ENCODE measurements at places on chromosomes 11 and 22.

DNA sequence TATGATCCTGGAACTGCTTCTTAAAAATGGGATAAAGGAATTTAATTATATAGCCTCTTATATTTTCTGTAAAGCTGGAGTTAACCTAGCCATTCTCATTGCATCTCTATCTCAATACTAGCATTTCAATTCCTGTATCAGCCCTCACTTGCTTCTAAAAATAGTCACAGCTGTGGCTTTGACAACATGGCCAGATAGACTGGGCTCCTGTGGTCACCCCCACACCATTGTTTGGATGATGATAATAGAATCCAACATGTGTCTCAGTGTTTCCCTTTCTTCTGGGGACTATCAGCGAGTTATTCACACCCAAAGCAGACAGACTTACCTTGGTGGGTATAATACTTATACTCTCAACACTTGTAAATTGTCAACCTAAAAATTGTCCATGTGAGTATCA lies 6.9 kb downstream of the VWA5A start:
- no peak for DNase-seq

DNA sequence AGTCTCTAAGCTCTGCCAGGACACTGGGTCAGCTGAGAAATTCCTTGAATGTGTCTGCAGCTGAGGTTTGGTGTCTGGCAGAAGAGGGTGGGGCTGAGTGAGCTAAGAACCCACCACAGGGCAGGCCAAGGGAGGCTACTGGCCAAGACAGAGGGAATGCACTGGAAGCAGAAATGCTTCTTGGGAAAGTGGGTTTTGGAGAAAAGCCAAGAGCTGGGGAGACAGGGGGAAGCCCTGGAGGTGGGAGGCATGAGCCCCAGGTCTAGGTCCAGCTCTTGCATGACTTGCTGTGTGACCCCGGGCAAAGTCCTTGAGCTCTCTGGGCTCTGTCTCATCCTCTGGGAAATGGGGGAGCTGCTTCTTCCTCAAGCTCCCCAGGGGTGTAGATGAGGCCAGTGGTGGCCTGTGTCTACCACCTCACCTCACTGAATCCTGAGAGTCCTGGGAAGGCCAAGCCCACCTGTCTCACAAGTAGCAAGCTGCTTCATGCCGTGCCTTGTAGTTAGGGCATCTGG lies 2.3 kb downstream of the MMP11 start:
- no peak for DNase-seq

GRCh38 chr11:114040706-114041211 lies 18.8 kb upstream of the ZBTB16 start:
- no peak for DNase-seq

DNA sequence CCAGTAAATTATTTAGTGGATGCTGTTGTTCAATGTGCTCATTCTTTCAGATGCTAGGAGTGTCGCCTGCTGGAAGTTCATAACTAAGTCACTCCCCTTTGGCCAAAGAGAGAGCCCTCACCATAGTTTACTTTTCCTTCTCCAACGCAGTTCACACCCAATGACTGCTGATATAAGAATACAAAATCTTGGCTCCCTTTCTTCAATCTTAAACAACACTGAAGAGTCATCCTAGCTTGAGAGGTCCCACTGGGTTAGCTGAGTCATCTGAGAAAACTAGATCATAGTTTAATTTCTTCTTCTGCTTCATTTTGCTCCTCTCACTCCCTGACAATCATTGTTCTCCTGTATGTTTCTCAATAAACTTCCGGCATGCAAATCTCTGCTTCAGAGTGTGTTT lies 5.4 kb upstream of the OR52L1 start:
- DNase-seq, result no peak

DNA sequence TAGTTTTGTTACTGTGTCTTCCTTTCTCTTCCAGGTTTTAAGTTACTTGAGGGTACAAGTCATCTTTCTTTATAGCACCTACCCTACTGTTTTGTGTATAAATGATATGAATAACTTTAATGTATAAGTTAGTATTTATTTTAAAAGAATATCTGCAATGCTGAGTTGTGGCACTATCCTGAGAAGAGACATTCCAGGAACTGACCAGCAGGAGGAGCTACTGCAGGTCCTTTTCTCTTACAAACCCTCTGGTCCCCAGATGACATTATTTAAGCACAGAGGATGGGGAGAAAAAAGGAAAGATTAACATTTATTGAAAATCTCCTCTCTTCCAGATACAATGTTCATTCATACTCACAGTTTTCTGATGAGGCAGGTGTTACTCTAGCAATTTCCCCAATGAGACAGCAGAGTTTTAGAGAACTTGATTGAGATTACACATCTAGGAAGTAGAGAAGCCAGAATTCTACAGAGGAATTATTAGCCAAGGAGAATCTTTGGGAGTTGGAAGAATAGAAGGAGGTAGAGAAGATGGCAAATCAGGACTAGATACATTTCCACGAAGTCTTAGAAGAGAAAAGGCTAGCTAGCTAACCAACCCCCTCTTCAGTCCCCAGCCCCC lies 541.2 kb upstream of the API5 start:
- DNase-seq, result no peak

DNA sequence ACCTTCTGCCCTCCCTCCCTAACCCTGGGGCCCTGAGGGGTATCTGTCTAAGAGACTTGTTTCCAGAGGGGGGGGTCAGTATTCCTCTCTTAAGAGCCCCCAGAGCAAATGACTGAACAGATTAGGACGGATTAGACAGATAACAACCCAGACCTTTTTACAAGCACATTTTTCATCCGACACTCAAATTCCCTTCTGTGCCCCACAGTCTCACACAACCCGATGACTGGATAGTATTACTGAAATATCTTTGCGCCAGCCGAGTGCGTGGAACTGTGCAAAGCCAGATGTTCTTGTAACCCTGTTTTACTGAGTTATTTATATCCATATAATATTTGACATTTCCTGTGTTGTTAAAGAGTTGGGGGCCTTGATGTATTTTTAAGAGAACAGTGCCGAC lies 30.9 kb upstream of the FLI1 start:
- DNase-seq, result no peak

DNA sequence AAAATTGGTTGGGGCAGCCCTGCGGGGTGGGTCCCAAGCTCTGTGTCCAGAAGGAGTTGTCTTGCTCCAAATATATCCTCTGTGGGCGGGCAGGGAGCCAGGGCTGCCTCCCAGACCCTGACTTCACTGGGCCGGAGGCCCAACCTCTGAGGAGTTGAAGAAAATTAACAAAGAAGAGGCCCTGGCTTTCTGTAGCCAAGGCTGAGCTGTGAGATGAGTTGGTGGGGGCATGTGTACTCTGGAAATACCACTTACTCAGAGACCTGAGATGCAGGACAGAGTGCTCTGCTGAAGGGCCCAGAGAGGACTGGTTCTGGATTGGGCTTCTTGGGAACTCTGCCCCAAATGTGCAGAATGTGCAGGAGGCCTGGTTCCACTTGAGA lies 96.3 kb downstream of the SWAP70 start:
- DNase-seq, result no peak

DNA sequence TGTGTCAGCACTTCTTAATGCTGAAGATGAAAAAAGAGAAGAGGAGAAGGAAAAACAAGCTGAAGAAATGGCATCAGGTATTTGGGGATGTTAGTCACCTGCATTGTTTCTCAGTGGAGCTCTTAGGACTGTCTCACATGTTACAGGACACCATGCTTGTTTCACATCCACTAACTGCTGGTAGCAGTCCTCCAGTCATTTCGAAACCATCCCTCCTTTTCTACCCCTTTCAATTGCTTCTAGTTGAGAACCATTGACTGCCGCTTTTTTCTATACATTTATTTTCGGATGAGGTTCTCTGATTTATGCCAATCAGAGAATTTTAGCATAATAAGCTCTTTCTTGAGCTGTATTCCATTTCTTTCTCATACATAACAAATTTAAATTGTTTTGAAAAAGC lies 21.5 kb downstream of the BIRC2 start:
- DNase-seq, result no peak

- peak; percentile 83 for DNase-seq
These were observed 48.2 kb downstream of the MORC2 start for GRCh38 chr22:30920407-30920806.

DNA sequence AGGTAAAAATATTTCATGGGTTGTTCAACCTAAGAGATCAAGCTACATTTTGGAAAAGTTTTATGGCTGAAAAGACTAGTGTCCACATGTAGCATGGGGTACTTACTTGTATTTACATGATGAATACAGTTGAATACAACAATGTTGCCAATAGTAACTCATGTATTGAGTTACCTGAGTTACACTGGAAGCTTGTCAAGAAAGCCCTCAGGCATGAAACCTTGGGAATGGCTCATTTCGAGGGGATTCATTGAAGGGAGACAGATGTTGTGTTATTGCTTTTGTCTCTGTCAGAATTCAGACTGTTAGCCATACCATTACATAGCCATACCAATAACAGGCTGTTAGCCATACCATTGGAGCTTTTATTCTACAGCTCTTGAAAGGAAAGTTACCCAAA lies 9.2 kb downstream of the OR51F2 start:
- no peak for DNase-seq

DNA sequence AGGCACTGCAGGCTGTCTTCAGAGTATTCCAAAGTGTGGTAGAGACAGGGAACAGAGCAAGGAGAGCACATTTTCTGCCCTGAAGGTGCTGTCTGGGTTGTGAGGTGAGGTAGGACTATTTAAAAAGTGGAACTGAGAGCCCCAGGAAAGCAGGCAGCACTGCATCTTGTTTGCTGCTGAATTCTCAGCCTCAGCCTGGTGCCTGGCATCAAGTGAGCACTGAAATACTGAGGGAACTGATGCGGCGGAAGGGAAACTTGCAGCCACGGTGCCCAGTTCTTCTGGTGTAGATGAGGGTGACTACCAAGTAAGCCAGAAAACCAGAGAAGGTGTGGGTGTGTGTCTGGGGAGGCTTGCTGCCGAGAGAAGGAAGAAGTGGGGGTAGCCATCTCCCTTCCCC lies 59.5 kb downstream of the TNRC6B start:
- DNase-seq, result no peak

GRCh38 chr22:27578937-27579617 lies 222.5 kb downstream of the MN1 start:
- DNase-seq, result no peak

Measured in naive thymus-derived CD8-positive, alpha-beta T cell (primary cell).